Heart left ventricle (tissue), 16 donors: ENCODE measurements at places on chromosomes 7 and 10.

- DNase-seq, result no peak
Observed at GRCh38 chr10:86264481-86265231, 101.9 kb downstream of the GRID1 start.

GRCh38 chr7:141460781-141461715 lies 90.2 kb upstream of the AGK start:
- DNase-seq, result peak; percentile 38

GRCh38 chr10:97597778-97598177 lies 8.3 kb downstream of the C10orf62 start:
- no peak for DNase-seq

DNA sequence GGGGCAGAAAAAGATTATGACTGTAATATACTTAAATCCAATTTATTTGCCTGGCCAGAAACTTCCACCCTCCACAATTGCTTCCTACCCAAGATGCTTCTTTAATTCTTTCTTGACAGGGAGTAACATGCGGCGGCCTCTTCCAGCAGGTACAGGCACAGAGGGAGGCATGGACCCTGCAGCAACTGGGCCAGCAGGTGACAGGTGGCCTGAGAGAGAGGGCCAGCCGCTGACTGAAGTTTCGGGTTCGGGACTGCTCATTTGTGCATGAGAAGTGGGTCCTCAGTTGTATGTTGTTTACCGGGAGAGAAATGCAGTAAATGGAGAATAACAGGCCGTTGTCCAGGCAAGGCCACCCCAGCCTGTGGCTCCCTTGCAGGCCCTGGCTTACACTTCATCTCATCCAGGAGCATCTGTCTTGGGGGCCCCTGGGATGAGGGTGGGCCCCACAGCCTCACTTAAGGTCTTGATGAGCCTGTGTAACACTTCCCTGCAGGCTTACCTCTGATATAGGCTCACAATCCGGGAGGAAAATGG lies 72.5 kb downstream of the C10orf143 start:
- no peak for DNase-seq

DNA sequence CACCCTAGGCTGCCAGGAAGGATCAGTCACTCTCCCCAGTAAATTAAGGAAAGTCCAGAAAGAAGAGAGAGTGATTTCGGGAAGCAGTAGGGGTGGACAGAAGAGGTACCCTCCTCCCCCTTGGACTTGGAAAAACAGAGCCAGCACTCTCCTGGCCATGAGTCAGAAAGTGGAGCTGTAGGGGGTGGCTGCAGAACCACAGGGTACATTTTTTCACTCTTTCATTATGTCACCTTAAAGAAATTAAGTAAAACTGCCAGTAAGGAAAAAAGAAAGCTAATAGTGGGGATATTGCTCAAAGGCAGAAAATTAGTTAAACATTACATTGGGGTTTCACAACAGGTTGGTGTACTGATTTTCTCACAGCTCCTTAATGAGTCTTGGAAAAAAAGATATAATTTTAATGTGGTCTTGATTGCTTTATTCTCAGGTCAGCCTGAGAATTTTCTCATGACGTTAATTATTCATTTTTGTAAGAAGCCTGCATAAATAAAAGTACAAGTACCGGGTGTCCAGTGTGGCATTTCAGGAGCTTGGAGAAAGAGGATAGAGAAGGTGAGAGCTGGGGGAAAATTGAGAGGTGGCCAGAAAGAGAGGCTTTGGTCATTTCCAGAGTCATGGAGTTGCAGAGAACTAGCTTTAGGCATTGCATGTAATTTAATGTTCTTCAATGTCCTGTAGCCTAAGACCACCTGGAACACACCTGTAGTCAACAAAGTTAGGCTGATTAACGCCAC lies 23.2 kb upstream of the AOAH start:
- no peak for DNase-seq

GRCh38 chr7:30266686-30267085 lies 17.7 kb upstream of the ZNRF2 start:
- DNase-seq, result no peak

DNA sequence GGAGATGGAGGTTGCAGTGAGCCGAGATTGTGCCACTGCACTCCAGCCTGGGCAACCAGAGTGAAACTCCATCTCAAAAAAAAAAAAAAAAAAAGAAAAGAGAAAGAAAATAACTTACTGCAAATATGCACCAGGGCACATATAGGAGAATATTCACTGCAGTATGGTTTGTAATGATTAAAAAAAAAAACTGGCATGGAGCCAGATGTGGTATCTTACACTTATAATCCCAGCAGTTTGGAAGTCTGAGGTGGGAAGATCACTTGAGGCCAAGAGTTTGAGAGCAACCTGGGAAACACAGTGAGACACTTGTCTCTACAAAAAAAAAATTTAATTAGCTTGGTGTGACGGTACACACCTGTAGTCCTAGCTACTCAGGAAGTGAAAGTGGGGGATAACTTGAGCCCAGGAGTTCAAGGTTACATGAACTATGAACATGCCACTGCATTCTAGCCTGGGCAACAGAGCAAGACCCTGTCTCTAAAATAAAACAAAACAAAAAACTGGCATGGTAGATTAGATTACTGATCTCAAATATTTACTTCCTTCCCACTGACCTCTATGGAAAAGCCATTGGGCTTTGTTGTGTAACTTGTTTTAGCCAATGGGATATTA lies 85.6 kb downstream of the MICU1 start:
- no peak for DNase-seq

- DNase-seq, result no peak
Observed at GRCh38 chr10:7243139-7243538, 167.7 kb downstream of the SFMBT2 start.

- DNase-seq, result peak; percentile 41
Observed at GRCh38 chr10:50909334-50910014, 24.0 kb upstream of the A1CF start.

- no peak for DNase-seq
Observed at GRCh38 chr10:123766761-123767160, 100.6 kb downstream of the GPR26 start.

DNA sequence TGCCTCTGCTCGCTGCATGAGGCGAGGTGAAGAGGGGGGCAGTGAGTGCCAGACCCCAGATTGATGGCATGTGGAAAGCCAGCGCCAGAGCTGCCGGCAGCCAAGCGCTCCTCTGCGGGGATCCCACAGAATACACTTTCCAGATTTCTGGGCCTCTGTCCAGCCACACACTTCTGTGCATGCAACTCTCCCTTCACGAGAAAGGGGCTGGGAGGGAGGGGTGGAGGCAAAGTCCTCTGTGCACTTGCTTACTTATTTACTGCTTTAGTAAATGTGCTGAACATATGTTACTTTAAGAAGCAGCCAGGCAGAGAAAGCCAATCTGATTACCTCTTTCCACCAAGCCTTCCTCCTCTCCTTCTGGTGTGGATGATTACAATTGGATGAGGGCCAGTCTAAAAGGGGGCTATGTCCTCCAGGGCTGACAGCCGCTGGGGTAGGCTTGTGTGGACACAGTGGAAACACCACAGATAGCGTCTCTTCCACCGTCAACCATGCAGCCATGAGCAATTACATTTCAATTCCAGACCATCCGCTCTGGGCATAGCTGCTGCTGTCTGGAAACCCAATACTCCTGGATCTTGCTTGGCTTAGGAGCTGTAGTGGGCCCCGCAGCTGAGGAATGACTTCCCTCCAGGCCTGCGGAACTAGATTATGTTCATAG lies 322.8 kb upstream of the ANKRD30A start:
- DNase-seq, result peak; percentile 24
